ENCODE measurements at places on chromosomes 3 and 15.

DNA sequence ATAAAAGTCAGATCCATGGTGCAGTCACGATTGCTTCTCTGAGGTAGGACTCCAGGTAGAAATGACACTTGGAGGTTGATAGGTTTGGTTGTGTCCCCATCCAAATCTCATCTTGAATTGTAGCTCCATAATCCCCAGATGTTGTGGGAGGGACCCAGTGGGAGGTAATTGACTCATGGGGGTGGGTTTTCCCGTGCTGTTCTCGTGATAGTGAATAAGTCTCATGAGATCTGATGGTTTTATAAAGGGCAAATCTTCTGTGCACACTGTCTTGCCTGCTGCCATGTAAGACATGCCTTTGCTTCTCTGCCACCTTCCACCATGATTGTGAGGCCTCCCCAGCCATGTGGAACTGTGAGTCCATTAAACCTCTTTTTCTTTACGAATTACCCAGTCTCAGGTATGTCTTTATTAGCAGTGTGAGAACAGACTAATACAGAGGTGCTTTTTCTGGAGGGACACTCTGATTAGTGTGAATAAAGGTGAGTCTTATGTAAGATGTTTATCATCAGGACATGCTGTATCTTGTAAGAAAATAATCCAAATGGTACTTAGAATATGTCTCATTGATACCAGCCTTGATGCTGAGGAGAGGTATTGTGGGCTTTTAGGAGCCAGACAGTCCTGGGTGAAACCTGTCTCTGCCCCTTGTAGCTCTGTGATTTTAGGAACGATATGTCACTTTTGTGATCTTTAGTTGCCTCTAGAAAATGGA lies 43.0 kb downstream of the SLCO3A1 start:
- DNase-seq, result no peak

- no peak for DNase-seq
Measured at GRCh38 chr15:51736751-51737521, 519 bp downstream of the LYSMD2 start.

DNA sequence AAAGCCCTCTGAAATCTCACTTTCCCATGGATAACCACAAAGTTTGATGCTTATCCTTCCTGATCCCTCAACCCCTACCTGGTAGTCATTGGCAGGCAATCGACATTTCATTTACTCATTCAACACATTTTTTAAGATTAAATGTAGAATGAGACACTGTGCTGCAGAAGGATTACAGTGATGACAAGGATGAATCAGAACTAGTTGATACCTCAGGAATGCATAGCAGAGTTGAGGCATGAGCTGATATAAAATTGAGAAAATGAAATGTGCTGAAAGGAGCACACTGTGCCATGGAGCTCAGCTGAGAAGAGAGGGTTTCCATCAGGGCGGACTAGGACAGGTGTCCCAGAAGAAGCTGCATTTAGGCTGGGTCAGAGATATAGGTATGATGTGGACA lies 48.9 kb upstream of the ACTL6A start:
- no peak for DNase-seq

DNA sequence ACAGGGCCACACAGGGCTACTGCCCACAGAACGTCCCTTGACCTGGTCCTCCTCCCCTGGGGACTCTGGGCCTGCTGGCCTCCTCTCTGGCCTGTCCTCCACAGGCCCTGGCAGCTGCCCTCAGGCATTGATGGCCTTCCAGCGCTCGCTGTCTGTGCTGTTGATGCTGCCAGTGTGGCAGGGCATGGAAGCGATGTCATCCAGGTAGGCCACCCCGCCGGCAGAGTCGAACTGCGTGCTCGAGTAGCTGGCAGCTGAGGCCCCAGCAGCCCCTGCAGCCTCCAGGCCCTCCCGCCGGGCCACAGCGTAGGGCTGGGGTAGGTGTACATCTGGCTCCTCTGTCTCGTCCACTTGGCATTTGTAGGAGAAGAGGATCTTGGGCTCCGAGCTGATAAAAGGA lies 17.1 kb downstream of the TPRA1 start:
- no peak for DNase-seq

DNA sequence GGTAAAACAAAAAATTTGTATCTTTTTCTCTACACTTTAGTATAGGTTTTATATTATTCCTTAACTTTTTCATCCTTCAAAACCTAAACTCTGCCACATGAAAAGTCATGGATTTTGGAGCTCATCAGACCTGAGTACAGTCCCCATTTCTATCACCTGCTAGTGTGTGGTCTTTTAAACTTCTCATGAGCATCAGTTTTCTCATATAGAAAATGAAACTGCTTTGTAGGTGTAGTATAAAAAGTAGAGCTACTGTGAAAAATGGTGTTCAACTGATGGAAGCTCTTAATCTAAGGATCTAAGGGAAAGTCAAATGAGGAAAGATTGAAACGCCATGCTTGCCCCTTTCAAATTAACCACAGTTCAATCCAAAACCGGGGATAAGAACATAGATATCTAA lies 686.5 kb downstream of the MECOM start:
- DNase-seq, result no peak

DNA sequence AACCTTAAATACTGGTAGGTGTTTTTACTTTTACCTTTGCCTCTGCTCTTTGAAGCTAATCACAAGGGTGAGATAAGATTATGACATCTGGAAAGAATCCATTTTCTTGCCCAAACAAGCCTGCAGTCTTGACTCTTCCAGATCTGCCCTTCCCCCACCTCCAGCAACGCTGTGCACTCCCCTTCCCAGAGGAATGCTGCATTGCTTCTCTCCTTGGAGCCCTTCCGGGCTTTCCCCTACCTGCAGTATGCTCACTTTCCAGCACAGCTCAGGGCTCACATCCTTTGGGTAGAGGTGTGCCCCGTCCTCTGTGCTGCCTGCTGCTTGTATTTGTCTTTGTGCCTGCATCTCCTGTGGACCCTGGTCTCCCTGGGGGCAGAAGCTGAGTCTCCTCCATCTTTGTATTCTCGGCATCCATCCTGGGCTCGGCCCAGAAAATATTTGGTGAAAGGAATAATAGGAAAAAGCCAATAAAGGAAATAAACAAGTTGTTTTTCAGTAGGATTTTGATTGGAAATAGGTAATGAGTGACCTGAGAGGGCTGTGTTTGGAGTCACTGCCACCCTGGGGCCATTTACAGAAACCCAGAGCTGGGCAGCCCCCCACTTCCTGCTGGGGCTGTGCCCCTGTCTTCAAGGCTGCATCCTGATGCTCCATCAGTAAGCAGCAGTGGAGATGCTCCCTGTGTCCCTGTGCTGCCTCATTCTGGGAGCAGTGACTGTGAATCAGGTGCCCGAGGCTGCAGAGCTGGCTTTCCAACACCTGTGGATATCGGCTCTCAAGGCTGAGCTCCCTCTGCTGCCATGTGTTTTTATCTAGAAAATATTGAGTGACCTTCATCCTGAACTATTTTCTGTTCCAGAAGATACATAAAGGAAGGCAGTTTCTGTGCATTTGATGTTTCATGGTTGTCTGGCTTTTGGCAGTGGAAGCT lies 117.5 kb downstream of the EEFSEC start:
- no peak for DNase-seq

DNA sequence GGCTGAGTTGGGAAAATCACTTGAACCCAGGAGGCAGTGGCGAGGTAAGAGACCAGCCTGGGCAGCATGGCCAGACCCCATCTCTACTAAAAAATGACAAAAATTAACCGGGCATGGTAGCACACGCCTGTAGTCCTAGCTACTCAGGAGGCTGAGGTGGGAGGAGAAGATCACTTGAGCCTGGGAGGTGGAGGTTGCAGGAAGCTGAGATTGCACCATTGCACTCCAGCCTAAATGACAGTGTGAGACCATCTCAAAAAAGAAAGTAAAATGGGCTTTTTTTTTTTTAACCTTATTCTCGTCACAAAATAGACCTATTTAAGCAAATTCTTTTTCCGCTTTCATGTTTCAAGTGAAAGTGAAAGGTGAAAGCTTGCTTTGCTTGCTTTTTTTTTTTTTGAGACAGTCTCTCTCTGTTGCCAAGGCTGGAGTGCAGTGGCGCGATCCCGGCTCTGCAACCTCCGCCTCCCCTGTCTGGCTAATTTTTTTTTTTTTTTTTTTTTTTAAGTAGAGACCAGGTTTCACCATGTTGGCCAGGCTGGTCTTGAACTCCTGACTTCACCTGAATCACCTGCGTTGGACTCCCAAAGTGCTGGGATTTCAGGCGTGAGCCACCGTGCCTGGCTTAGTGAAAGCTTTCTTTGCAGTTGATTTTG lies 3.6 kb downstream of the PDIA3 start:
- no peak for DNase-seq

DNA sequence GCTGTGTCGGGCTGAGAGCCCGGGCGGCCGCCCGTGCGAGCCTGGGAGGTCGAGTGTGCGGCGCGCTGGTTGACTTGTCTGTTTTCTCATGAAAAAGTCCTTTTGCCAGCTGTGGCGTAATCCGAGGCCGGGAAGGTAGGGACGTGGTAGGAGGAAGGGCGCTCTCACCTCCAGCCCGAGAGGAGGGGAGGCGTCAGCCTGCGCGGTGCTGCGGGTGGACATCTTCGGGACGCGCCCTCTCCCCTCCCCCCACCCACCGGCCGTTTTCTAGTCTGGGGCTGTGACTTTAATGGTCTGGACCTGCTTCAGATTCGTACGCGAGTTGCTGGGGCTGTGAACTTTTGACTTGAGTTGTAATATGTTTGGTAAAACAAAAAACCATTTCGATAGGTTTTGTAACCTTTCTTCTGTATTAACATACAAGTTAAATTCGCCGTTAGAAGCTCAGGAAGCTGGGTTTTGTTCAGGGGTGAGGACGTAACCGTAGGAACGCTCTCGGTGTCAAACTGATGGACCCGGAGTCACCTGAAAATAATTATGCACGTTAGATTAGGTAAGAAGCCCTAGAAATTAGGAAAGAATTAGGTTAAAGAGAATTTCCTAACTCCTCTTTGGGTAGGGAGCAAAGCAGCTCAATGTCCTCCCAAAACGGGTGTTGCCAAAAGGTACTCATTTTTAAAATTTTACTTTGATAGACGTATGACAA lies 762 bp downstream of the NCK1 start:
- no peak for DNase-seq

GRCh38 chr3:144491333-144491732 lies 519.7 kb downstream of the DIPK2A start:
- no peak for DNase-seq

- DNase-seq, result no peak
Measured at GRCh38 chr3:52280050-52280461, 1.6 kb upstream of the WDR82 start.

DNA sequence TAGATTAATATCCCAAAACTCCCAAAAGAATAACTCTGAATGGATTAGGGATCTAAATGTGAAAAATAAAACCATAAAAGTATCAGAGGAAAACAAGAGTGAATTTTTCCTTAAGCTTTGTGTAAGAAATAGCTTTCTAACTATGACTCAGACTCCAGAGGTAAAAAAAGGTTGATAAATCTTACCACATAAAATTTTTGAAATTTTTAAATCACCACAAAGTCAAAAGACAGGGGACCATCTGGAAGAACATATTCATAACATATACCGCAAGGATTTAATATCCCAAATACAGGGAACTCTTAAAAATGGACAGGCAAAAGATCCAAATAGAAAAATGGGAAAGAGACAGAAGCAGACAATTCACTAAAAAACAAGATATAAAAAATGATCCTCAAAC lies 145.0 kb downstream of the ARNT2 start:
- DNase-seq, result no peak

DNA sequence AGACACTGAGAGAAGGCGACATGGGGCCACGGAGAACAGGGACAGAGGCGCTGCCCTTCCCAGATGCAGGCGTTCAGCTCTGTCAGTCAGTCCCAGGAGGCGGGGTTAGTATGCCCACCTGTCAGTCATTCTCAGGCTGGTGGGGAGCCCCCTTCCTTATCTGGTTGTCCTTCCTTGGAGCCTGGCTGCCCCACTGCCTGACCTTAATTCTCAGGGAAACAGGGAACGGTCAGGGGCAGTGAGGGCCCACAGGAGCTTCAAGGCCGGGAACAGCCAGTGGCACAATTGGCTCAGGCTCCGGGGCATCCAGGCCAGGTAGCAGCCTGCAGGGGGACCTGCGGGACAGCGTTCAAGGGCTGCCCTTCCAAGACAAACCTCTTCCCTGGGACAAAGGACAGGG lies 133.2 kb downstream of the CHSY1 start:
- no peak for DNase-seq

GRCh38 chr3:45574067-45574494 lies 20.5 kb upstream of the LIMD1 start:
- no peak for DNase-seq

DNA sequence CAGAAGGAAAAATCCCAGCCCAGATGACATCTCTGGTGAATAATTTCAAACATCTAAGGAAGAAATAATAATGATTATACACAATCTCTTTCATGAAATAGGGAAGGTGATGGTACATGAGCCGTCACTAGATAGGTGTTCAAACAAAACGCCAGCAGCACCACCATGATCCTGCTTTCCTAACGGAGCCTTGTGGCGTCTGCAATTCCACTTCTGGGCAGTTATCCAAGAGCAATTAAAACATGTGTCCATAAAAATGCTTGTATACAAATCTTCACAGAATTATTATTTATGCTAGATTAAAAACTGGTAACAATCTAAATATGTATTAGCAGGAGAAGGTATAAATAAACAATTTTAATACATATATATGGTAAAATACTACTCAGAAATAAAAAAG lies 33.7 kb downstream of the RTP4 start:
- no peak for DNase-seq

DNA sequence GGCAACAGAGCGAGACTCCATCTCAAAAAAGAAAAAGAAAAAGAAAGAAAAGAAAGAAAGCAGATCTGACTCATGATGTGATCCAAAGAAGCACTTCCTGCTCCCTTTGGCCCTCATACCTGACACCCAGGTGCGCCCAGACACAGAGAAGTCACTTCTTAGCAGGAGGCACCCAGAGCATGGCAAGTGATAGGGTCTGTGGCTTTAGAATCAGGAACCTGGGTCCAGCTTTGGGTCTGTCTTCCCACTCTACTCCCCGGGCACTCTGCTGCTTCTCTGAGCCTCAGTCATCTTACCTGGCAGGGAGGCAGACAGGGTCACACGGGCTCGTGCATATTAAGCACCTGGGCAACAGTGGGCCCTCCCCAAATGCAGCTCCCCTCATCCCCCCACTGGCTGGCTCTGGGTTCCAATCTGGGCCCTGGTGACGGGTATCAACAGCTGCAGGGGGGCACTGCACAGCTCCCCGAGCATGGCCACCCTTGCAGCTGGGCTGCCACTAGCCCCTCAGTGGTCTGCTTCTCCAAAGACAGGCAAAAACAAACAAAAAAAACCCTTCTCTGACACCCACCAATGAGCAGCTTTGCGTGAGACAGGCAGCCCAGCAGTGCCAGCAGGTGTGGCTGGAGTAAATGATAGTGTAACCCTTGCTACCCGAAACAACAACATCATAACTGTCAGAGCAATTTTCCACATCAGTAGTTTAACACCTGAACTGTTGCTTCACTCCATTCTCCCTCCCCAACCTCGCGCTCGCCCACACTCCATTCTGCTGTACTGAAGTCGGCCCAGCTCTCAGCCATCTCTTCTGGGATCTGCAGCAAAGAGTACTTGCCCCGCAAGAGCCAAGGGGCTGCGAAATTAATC lies 99.8 kb downstream of the MEGF11 start:
- no peak for DNase-seq
